ENCODE measurements at places on chromosomes 5 and 9.

- no peak for DNase-seq
Measured at GRCh38 chr9:69145144-69145715, 28.8 kb upstream of the TJP2 start.

GRCh38 chr9:88953381-88954029, 37.8 kb upstream of the S1PR3 start:
- no peak for DNase-seq

DNA sequence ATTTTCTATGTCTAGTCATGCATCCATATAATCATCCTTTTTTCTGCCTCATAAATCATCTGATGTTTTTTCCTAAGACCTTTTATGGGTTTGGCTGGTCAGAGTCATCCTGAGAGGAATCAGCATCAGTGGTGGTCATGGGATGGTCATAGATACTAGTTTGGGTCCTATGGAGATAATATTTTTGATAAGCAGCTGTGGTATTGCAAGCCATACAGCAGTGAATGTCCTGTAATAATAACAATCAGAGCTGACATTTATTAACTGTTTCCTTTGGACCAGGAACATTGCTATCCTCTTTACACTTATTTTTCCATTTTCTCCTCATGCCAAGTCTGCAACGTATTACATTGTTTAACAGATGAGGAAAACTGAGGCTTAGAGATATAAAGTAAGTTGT, 83.1 kb downstream of the TEX10 start:
- DNase-seq: no peak

- no peak for DNase-seq
Measured at GRCh38 chr5:11050596-11051304, 289.7 kb upstream of the DAP start.

- no peak for DNase-seq
Measured at GRCh38 chr9:101495810-101496209, 37.8 kb upstream of the RNF20 start.

GRCh38 chr9:120767451-120767850, 25.8 kb downstream of the FBXW2 start:
- no peak for DNase-seq

GRCh38 chr9:109986521-109986991, 206.6 kb downstream of the PALM2AKAP2 start:
- DNase-seq: no peak

DNA sequence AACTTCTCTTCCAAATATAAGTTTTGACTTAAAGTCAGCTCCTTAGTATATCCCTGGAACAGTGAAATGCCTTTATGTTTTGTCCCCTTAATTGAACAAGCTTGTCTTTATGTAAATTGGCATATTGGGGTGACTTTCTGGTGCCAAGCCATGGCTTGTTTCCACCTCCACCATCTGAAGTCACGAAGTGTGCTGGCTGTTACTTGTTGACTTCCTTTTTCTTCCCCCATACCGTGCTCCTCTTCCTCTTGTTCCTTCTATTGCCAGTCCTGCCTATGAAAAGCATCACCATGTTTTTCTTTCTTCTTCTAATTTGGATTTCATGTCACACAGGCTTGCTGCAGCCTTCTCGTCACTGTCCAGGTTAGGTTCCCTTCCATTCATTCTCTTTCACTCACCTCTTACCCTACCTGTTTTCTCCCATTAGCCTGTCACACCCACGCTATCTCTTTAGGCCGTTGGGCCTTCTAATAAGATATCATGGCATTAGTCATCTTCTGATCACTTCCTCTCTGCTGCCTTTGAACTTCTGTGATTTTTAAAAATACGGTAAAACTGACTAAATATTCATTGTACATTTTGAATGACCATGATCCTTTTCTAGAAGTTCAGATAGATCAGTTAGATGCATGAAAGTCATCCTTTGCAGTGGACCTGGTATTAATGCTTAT, 48.1 kb downstream of the IQGAP2 start:
- DNase-seq: no peak

DNA sequence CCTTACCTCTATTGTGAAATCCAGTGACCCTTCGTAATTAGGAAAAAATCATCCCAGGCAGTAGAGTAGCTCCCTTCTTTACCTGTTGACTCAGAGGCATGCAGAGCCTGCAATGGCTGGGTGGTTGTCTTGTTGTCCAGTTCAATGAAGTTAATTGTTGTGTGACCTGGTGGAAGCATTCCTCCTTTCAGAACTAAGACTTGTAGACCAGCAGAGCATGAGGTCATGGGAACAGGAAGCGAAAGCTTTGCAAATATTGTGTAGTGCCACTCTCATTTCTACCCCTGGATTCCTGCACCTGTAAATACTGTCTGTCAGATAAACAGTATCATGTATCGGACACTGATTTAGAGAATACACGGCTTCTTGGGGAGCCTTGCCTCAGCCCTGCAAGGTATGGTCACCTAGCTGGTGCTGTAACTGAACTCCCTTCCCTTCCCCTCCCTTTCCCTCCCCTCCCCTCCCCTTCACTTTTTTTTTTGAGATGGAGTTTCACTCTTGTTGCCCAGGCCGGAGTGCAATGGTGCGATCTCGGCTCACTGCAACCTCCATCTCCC, 5.7 kb upstream of the PRXL2C start:
- DNase-seq: no peak

GRCh38 chr5:108459769-108460168, 77.9 kb upstream of the FBXL17 start:
- no peak for DNase-seq

GRCh38 chr9:110029429-110029955, 178.5 kb downstream of the C9orf152 start:
- DNase-seq: no peak

GRCh38 chr9:82981552-82981951, 81.4 kb downstream of the RASEF start:
- DNase-seq: no peak

DNA sequence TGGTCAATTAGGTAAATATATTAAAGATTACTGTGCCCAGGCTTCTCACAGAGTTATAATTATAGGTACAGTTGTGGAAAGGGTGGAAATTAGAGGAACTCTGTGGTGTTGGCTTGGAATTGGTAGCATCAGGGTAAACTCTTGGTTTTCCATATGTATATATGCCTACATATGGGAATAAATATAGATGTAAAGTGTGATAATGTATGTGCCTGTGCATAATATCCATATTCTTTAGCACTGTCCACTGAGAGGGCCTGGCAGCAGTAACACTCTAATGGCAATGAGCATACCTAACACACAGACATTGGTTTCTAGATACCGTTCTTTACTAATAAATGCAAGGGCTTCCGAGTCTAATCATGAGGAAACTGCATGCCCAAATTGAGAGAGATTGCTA, 4.0 kb upstream of the PTPDC1 start:
- no peak for DNase-seq

DNA sequence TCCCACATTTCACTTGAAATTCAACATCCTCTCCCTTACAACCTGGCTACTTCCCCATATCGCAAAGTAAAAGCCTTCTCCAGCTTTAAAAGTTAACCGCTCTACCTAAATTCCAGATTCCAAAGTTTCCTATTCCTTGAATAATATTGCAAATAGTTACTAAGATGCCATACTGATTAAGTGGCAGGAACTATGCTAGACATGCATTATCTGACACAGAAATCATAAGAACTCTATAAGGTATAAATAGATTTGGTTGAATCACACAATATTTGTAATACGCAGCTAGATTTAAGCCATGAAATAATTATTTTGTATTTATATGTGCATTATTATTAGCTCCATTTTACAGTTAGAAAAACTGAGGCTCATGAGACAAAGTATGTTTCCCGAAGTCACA, 92.8 kb downstream of the NFIB start:
- no peak for DNase-seq

GRCh38 chr5:93580063-93580926, 724 bp downstream of the NR2F1-AS1 start:
- no peak for DNase-seq

GRCh38 chr9:23643656-23644258, 182.3 kb downstream of the ELAVL2 start:
- DNase-seq: no peak

- peak; percentile 23 for DNase-seq
Measured at GRCh38 chr9:122095010-122095767, 2.1 kb upstream of the TTLL11 start.

- DNase-seq: no peak
Measured at GRCh38 chr9:91017245-91017644, 215.6 kb downstream of the SYK start.

DNA sequence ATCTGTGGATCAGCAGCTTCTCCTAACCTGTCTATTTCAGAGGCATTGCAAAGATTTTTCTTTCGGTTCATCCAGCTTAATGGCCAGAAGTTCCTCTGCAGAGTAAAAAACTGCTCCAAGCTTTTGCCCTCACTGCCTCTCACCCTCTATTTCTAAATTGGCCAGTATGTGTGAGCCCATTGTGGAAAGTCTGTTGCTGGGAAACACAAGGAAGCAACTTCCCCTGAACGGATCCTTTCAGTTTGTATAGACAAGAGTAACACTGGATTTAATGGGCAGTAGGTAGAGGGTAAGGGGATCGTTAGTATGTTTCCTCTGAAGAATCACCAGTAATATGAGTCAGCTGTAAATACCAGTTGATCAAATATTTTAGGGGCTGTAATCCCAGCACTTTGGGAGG, 7.2 kb downstream of the THBS4 start:
- DNase-seq: no peak

GRCh38 chr9:92406477-92406876, 2.1 kb upstream of the OGN start:
- peak; percentile 11 for DNase-seq

DNA sequence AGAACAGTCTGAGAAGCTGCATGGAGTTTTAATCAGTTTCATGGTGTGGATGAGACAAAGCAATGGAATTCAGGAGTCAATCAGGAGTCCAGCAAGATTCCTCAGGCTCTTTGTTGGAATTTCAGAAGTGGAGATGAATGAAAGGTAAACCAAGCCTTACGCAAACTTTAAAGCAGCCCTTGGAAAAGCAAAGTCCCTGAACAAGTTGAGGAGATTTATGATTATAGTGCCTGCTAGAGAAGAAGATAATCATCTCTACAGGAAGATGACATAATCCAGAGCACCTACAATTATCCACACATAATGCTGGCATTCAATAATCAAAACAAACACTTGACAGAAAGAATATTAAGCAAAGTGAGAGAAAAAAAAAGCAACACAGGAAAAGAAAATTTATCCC, 1380.1 kb upstream of the NUDT12 start:
- DNase-seq: no peak

DNA sequence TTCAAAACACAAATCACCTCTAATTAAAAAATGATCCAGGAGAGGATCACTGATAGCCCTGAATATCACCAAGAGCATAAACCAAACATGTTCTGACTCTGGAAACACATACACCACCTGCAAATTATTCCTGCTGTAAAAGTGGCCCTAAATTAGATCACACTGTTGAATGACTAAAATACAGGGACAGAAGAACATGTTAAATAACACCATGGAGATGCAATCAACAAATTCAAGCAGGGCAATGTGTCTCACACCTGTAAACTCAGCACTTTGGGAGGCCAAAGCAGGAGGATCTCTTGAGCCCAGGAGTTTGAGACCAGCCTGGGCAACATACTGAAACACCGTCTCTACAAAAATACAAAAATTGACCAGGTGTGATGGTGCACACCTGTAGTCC, 18.2 kb upstream of the SPOUT1 start:
- no peak for DNase-seq

DNA sequence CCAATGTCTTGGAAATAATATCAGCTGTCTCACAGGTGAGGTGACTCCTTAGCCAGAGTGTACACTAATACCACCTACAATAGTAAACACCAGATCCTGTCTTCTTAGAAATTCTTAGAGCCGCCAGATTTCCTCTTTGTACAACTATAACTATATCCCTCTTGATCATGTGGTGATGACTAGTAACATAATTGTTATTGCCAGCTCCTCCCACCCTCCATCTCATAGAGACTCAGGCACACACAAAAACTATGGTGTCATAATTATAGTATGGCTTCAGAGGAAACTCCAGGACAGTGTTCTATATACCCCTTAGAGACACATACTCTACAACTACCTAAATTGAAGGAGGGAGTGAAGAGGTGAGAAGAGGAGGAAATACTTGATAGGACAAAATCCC, 33.1 kb downstream of the PGGT1B start:
- DNase-seq: no peak

- DNase-seq: no peak
Measured at GRCh38 chr9:38027714-38028113, 41.3 kb downstream of the SHB start.

DNA sequence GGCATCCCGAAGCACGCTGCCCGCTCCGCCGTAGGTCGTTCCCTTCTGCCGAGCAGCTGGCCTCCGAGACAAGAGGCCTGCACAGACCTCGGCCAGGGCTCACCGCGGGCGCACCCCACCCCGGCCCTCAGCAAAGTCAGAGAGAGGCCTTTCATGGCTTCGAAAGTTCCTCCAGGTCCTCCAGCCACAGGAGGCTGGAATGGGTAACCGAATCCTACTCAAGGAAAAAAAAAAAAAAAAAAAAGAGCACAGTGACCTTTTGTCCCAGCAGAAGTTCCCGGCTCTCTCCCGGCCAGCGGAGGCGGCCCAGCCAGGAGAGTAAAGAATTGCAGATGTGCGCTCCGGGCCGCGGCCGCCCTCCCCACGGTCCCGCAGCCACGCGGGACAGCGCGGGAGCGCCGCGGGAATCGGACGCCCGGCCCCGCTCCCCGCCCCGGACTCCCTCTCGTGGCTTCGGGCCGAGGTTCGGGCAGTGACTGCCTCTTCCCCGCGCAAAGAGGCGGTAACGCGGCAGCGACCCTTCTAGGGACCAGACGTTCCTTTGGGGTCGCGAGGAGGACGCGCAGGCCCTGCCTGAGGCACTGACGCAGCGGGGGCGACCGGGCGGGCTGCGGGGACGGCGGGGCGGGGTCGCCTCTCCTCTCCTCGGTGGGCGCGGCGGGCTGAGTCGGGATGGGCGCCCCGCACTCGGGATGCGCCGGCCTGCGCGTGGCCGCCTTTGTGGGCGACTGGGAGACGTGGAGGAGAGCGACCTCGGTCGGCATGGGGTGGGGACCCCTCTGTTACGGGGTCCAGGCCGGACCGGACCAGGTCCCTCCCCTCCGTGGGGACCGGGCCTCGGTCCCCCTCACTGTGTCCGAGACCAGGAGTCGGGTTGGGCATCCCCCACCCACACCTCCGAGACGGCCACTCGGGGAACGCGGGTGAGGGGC, 754 bp downstream of the GFPT2 start:
- DNase-seq: no peak

DNA sequence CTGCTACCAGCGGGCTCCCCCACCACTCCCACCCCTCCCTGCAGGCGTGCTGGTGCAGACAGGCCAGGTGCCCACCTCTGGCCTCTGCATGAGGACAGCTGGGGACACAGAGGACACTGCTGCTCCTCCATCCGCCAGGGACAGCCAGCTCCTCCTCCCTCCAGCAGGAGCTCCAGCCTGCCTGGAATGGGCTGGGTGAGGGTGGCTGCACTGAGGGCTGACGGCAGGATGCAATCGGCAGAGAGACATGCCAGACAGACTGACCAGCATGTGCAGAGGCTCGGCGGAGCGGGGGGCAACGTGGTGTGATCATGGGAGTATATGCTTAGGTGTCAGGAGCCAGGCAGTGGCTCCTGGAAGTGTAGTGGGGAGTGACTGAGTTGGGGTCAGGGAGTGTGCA, 68.4 kb downstream of the RASGEF1C start:
- DNase-seq: no peak

DNA sequence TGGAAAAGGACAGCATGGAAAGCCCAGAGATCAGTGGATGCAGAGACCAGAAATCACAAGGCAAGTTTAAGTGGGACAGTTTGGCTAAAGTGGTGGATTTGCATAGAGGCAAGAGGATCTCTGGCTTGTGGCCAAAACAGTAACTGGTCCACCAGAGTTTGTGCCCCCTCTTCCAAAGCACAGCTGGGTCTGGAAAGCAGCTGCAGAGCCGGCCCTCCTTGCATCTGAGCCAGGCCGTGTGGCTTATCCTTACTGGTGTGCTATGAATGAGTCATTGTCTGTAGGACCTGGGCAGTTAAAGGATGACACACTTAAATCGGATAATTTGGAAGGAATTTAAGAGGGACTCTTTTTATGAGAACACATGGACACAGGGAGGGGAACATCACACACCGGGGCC, 146.6 kb downstream of the PIP5K1B start:
- no peak for DNase-seq

All from activated effector memory CD4-positive, alpha-beta T cell treated with Interleukin-2 at 50 U/mL for 16 hours (primary cell).